ENCODE measurements at places on chromosomes 13 and 19. TPM values are rescaled to one million over a fixed set of nuclear protein-coding genes. Genes with fewer than 3 reads are reported as not detected.

- no peak for DNase-seq
Measured at GRCh38 chr13:70817576-70817975, 709.3 kb upstream of the KLHL1 start.

DNA sequence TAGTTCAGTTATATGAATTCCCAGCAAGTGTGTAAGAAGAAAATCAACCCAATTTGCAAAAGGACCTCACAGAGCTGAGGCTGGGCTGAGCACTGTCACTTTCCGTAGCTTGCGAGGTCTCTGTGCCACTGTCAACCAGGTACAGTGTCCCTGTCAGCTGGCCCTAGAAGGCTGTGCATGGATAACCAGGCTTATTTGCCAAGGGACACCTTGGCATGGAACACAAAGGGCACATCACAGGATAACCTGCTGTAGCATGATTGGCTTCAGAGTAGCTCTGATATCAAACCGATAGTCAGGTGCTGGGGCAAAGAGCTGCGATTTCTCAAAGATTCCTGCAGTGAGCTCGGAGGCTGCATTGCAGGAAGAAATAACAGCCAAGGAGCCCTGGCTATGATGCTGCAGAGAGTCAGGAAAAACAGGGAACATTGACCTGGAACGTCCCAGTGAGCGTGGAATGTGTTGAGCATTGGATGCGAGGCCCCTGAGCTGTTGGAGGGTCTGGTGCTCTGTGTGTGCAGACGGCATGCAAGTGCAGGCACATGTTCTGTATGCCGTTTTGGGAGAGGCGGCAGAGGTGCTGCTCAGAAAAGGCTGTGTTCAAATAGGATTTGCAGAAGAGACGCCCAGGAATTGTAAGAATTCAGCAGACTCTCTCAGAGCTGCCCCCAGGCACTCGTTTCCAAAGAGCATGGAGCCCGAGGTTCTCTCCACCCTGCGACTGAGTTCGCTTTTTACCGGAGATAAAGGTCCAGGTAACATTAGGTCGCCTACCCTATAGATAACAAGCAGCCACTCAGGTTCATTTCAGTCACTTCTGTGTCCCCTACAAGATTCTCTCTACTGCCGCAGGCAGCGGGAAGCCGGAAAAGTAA, 213.5 kb upstream of the IRS2 start:
- DNase-seq = no peak

DNA sequence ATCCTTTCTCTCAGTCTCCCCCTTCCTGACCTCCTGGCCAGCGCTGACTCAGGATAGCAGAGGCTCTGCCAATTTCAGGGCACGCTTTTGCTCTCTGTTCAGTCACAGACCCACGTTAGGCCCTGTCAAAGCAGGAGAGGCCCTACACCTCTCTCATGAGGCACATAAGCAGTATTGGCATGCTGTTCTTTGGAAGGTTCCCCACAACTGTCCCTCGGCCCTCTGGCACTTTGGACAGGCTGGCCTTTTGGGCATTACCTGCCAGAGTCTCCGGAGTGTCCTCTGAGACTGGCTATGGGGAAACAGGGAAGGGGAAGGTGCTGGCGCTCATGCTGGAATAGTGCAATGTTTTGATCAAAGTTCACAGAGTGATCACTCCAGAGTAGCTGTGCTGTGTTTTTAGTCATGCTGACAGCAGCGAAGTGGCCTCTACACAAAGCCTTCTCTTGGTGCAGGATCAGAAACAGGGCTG, 23.7 kb upstream of the UBE2L5 start:
- DNase-seq = no peak

- DNase-seq = no peak
Measured at GRCh38 chr13:76982061-76982460, 9.8 kb upstream of the CLN5 start.

- DNase-seq = no peak
Measured at GRCh38 chr13:70172946-70173597, 64.8 kb upstream of the KLHL1 start.

- DNase-seq = no peak
Measured at GRCh38 chr13:49935171-49936074, 717 bp downstream of the SPRYD7 start.

GRCh38 chr13:110779022-110779421, 65.5 kb downstream of the ING1 start:
- DNase-seq = peak; percentile 21

- DNase-seq = no peak
Measured at GRCh38 chr13:27797228-27797624, 4.9 kb downstream of the GSX1 start.

DNA sequence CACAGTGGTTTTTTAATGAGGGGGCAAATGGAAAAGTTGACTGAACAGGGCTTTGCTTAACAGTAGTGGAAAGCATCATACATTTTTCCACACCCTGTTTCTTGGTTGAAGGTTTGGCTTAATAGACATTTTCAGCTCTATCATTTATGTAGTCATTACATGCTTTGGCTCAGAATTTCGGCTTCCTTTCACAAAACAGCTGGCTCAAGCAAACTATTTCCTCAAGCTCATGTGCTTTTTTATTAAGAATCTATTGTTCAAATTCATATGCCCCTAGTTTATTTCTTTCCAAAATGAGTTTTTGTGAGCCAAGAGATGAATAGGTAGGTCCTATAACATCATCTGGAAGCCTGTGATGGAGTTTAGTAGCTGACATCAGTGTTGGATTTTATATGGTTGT, 113.8 kb downstream of the SLITRK6 start:
- DNase-seq = peak; percentile 51

- no peak for DNase-seq
Measured at GRCh38 chr13:109941221-109941620, 154.8 kb upstream of the IRS2 start.

DNA sequence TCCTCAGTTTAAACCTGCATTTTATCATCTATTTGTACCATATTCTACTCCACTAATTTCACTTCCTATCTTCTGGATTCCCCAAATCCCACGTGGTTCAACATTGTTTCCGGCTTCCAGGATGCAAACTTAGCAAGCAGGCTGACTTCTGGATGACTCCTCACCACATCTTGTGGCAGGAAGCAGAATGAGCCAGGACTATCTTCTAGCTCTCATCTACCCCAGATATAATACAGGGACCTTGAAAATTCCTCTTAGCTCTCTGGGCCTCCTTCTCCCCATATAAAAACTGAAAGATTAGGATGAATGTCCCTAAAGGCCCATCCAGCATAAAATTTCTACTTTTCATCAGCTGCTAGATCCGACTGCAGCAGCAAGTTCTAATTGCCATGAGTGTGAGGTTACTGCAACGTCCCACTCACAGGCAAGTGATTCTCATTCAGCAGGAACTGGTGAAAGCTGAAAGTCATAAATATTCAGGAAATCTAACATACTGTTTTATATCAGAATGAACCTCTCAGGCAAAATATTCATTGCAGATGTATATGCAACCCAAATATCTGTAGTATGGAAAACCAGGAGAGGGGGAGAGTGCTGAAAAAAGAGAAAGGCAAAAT, 93.4 kb downstream of the KCTD12 start:
- peak; percentile 98 for DNase-seq

GRCh38 chr19:12648088-12648487, 18.5 kb downstream of the MAN2B1 start:
- DNase-seq = no peak

- DNase-seq = no peak
Measured at GRCh38 chr19:964761-965694, 19.1 kb upstream of the WDR18 start.

GRCh38 chr13:94731028-94731427, 18.7 kb upstream of the SOX21 start:
- no peak for DNase-seq

DNA sequence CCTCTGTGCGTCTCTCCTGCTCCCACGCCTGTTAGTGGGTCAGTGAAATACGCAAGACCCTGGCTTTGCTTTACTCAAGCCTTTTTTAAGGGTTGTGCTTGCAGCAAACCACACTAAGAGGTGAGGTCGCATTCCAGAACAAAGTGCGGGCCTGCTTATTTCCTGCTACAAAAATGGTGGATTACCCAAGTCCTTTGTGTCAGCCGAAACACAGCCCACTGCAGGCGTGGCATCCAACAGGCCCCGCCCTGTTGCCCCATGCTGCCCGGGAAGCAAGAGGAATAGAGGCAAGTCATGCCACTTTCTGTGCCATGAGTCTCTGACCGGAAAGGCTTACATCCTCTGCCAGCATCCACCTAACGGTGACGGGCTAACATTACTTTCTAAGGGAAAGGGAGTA, 7.7 kb upstream of the IRS2 start:
- DNase-seq = no peak

DNA sequence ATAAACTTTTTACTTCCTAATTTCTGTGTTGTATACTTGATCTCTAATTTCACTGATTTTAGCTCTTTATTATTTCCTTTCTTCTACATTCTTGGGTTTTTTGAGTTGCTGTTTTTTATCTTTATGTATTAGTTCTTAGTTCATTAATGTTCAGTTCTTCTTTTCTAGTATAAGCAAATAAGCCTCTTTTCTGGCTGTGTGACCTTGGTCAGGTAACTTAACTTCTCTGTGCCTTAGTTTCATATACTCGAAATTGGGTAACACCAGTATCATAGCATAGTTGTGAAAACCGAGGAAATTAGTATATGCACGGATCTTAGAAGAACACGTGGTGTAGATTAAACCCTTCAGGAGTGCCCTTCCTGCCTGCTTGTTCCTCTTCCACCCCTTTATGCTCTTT, 130.2 kb upstream of the C1QTNF9B start:
- DNase-seq = no peak

GRCh38 chr13:67155898-67156722, 74.0 kb downstream of the PCDH9 start:
- DNase-seq = no peak

GRCh38 chr19:19269952-19270694, 3.0 kb downstream of the TM6SF2 start:
- DNase-seq = no peak

DNA sequence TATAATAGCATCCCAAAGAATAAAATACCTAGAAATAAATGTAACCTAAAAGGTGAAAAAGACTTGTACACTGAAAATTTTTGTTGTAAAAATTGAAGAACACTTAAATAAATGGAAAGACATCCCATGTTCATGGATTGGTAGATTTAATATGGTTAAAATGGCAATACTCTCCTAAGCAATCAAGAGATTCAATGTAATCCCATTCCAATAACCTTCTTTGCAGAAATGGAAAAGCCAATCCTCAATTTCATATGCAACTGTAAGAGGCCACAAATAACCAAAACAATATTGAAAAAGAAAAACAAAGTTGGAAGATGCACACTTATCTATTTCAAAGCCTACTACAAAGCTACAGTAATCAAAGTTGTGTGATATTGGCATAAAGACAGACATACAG, 17.7 kb downstream of the DZIP1 start:
- no peak for DNase-seq

DNA sequence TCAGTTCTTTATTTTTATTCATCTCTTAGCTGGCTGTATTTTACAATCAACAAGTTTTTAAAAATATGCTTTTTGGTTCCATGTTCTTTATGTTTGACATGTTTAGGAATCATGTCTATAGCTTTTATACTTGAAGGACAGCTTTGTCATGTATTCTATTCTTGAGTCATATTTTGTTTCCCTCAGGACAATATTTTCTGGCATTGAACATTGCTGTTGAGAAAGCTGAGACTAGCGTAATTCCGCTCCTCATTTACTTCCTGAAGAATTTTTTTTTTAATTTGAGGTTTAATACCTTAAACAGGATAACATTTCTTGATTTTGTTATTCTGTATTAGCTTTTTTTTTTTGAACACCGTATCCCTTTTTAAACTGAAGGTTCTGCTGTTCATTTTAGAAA, 53.2 kb downstream of the RB1 start:
- no peak for DNase-seq

DNA sequence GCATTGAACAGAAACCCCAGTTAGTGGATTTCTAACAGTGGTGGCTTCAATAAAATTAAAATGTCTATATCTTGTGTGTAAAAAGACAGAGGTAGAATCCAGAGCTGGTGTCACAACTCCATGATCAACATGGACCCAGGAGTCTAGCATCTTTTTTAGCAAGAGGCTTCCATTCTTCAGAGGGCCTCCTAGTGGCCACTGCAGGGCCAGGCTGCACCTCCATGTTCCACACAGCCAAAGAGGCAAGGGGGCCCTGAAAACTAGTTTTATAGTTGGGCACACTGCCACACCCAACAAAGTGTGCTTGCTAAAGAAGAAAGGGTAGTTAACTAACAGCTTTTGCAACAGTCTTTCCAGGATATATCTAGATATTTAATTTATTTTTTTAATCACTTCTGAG, 12.9 kb downstream of the N4BP2L1 start:
- DNase-seq = no peak

DNA sequence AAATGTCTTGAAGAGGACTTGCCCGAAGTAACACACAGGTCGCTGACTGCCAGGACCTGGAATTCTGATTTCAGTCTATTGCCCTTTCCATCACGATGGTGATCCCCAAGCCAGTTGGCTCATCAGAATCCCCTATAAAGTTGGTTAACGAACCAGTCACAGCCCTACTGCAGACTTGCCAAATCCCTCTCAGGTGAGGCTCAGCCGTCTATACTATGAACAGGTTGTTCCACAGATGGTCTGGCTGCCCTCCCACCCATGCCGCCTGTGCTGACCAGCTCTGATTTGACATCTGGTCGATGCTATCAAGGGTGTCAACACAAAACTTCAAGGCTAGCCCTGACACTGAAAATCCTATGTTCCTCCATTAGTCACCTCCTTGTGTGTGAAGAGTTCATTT, 90.0 kb downstream of the RNASEH2B start:
- no peak for DNase-seq

DNA sequence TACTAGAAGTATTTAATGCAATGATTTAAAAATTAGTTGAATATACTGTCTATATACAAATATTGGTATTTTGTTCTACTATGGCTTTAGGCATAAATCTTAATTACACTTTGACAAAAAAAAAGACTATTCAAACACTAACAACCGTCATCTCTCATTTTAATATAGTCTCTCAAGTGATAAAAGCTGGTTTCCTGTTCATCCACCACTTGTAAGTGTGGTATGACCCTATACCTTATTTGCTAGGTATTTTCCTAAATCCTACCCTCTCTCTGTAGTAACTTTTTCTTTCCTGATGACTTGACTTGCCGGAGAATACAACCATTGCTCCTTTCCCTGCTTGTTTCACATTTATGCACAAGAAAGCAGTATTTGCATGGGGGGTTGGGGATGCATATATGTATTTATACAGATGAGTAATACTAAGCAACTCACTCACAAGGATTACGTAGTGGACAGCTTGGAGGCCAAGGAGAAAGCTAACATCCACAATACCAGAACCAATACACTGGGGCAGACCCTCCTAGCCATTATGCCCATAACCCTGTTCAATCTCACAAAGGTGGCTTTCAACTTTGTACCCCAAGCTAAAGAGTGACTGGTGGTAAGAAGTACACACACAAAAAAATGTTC, 12.7 kb upstream of the EFNB2 start:
- DNase-seq = no peak

ZNF180 gene
- 10.0 TPM for total RNA-seq

CASP14 gene
- 29.3 TPM for total RNA-seq

CKM gene
- 426 TPM for total RNA-seq

ATP4A gene
- total RNA-seq = not detected

IRGC gene
- total RNA-seq = not detected

GDF15 gene
- 5.8 TPM for total RNA-seq

PTGER1 gene
- not detected for total RNA-seq

S1PR2 gene
- total RNA-seq = 12.6 TPM

RNF113B gene
- not detected for total RNA-seq

CEACAM1 gene
- total RNA-seq = 3.5 TPM

PRTN3 gene
- 28.9 TPM for total RNA-seq

LILRA1 gene
- total RNA-seq = not detected

KLK11 gene
- 19.5 TPM for total RNA-seq

NLRP12 gene
- total RNA-seq = 0.99 TPM

SPART gene
- total RNA-seq = 64.0 TPM

Data from skin of body (tissue), 3 donors.